ENCODE measurements at places on chromosomes 7 and 10. TPM values are rescaled to one million over a fixed set of nuclear protein-coding genes. Genes with fewer than 3 reads are reported as not detected.

DNA sequence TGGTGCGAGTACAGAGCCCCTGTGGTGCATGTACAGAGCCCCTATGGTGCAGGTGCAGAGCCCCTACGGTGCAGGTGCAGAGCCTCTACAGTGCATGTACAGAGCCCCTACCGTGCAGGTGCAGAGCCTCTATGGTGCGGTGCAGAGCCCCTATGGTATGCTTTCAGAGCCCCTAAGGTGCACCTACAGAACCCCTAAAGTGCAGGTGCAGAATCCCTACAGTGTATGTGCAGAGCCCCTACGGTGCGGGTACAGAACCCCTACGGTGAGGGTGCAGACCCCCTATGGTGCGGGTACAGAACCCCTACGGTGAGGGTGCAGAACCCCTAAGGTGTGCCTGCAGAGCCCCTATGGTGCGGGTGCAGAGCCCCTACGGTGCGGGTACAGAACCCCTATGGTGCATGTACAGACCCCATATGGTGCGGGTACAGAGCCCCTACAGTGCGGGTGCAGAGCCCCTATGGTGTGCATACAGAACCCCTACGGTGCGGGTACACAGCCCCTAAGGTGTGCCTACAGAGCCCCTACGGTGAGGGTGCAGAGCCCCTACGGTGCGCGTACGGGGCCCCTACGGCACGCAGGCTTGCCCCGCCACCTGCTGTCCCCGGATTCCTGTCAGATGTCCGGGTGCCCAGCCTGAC, 53.5 kb downstream of the MGMT start:
- DNase-seq: no peak

GRCh38 chr7:31894308-31894707, 175.9 kb downstream of the PDE1C start:
- no peak for DNase-seq

DNA sequence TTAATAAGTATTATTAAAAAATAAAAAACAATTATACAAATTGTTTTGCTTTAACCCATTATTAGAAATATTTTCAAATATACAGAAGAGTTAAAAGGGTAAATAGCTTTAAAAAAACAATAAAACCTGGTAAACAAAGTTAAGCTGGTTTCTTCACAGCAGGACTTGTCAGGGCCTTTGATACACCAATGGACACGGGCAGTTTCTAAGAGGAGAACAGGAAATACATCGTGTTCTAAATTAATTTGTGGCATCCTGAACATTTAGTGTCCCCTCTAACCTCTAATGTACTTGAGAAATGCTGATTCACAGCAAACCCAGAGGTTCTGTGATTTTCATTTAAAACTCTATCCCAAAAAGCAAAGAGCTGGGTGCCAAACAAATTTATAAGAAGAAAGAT, 80.8 kb downstream of the RAB11FIP2 start:
- no peak for DNase-seq

DNA sequence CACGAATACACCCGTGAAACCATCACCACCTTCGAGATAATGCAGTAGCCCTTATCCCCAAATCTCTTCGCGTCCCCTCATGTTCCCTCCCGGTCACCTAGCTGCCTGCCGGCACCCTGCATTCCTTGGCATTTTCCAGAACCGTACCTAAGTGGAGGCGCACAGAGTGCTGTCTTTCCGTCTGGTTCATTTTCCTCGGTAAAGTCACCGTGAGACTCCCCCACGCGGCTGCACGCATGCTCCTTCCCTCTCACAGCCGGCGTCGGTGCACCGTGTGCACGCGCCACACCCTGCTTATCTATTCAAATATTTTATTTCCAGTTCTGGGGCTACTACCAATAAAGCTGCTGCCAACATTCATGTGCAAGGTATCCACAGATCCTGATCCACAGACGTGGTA, 65.5 kb upstream of the NKX6-2 start:
- DNase-seq: no peak

DNA sequence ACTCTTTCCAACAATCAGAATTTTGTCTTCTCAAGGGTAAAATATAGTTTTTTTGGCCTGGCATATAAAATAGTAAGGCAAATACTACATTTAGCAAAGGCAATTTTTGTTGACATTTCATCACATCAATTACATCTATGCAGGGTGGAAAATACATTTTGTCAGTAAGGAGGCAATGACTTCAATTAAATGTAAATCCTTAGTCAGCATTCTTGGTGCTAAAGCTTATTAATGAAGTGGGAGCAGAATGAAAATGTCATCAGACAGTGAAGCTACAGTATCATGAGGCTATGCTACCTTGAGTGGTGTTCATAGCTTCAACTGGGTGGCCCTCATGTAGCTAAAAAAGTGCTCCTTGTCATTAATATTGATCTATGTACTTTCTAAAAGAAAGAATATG, 8.9 kb downstream of the LRRTM3 start:
- DNase-seq: no peak

GRCh38 chr10:114758331-114758730, 63.2 kb upstream of the FHIP2A start:
- no peak for DNase-seq

ARL5B gene
- total RNA-seq: 13.8 TPM

COL1A2 gene
- total RNA-seq: 54.0 TPM
